ENCODE measurements at places on chromosomes 5 and 9. TPM values are rescaled to one million over a fixed set of nuclear protein-coding genes. Genes with fewer than 3 reads are reported as not detected.

DNA sequence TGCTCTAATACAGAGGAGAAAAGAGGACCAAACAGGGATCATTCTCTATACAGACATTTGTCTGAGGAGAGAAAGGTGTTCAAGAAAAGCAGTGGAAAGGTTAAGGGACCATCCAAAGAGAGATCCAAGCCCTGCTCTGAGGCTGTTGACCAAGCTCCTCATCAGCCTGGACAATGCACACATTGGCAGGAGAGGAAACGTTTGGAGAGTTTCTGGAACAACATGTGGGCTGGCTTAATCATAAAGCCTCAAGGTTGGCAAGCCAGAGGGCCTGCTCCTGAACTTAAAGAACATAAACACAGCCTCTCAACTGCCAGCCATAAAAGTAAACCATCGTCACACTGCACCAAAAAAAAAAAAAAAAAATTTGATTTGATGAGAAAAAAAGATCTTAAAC, 184.4 kb upstream of the SLC12A2 start:
- DNase-seq: no peak

DNA sequence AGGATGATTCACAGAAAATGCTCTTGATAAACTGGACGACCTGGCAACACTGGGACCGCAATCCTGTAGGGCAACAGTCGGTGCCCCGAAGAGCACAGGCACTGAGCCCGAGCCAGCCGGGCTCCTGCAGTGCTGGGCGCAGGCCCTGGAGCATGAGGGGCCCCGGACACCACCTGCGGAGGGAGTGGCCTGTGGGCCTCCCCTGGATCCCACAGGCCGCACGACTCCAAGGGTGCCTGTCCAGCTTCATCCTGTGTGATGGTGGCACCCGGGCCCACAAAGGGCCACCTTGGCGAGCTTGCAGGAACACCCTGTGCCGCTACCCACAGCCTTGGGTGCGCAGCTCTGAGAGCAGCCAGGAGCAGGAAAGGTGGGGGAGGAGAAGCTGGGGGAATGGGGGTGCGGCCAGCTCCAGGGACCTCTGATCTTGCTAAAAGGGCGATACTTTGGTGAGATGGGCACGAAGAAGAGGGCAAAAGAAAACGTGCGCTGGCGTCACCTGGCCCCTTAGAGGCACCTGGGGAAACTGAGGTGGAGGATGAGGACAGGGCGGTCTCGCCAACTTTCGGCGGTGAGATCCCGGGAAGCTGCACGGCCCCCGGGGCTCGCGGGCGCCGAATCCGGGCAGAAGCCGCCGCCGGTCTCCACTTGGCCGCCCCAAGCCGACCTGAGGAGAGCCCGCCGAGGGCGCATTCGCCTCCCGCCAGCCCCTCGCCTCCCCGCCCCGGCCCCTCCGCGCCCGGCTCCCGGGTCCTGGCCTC, 722 bp downstream of the TBC1D9B start:
- DNase-seq: peak; percentile 62

GRCh38 chr5:38938424-38938823, 92.6 kb downstream of the OSMR start:
- no peak for DNase-seq

GRCh38 chr5:138622051-138622450, 46.9 kb upstream of the HSPA9 start:
- DNase-seq: no peak

PDE8B gene
- total RNA-seq: 5.6 TPM

F2RL1 gene
- 1.3 TPM for total RNA-seq

GRCh38 chr5:58961631-58962280, 378.9 kb downstream of the RAB3C start:
- DNase-seq: no peak

Data from adrenal gland (tissue), 19 donors.